Activated T-helper 17 cell treated with anti-CD3 and anti-CD28 coated beads, Interleukin-2, amount 50 U/mL, for 72 hours (primary cell): ENCODE measurements at places on chromosomes 6 and 20.

DNA sequence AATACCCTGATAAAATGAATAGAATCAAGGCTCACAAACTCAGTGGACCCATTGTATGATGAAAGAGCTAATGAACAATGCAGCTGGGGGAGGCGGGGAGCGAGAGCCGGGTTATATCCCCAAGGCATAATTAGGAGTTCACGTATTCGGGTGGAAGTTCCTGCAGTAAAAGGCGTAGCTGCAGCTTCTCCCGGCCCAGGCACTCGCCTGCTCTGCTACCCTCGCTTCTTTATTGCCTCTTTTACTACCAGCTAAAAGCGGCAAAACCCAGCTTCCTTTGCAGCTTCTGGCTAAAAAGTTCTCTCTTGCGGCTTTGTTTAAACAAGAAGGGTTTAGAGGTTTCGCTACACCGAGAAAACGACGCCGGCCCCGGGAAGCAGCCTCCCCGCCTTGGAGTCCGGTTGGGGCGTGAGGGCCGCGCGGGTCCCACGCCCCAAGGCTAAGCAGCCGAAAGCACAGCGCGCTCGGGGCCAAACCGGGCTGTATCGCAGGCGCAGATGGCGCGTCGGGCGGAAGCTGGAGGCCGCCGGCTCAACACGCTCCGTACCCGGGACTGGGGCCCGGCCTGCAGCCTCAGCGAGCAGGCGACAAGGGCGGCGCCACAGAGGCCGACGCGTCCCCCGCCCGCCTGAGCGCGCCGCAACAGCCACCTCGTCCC, 1.6 kb downstream of the ZBTB2 start:
- peak; percentile 71 for ATAC-seq

DNA sequence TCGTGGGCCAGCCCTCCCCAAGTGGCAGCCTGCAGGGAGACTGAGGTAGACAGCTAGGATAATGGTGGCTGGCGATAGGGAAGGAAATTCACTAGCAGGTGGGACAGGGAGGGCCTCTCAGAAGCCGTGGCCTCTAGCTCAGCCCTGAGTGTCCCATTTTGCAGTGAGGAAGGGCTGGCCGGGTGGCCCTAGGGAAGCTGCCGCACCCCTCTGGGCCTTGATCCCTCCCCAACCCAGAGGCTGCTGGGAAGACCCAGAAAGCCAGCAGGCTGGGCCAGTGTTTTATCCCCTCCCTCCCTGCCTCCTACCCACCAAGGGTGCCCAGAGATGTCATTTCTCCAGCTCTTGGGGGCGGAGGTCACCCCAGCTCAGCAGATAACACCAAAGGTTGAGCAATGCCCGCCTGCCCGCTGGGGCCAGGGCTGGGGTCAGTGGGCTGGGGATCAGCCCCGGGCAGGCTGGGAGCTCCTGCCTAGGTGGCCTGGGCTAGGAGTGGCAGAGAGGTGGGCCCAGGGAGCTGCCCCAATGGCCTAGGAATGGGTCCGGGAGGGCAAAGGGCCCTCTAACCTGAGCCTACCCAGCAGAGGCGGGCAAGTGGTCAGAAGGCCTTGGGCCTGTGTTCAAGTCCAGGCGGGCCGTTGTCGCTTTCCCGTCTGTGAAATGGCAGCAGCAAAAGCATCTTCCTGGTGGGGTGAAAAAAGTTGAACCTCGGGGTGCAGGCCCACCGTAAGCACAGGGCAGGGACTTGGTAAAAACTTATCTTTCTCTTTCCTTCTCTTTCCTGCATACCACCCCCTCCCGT, 1.6 kb upstream of the CEBPB start:
- ATAC-seq, result no peak

DNA sequence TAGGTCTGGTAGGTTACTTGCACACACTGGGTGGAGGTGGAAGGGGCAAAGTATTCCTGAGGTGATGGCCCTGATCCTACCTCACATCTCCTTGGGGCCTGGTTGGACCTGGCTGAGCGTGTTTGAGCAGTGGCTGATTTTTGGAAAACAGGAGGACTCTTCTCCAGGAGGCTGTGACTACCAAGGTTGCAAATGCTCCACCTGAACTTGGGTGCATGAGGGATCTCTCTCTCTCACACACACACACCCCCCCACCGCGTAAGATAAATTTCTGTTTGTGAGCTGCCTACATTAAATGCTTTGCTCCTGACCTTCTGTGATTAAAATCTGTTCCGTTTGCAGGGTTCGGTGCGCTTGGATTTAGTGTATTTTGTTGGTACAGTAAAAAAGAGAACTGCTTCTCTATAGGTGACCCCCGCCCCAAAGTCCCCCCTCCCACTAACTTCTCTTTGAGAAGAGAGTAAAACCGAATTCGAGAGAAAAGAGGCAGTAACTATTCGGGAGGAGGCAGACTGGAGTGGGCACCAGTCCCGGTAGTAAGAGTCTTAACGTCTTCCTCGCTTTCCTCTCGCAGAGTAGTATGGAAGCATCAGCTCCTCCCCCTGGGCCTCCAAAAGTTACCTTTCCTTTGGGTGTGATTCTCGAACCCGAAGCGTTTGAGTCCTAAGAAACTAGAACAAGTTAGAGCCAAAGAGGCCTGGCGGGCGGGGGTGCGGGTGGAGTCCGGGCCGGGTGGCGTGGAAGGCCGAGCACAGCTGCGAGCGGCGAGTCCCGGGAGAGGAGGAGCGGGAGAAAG, 585 bp upstream of the DSE start:
- ATAC-seq, result peak; percentile 49

GRCh38 chr6:34595332-34596184, 39.4 kb upstream of the SPDEF start:
- ATAC-seq, result no peak

GRCh38 chr6:96340164-96340563, 181.4 kb upstream of the UFL1 start:
- no peak for ATAC-seq
